Natural killer cell treated with Interleukin-12 subunit alpha and Interleukin-12 subunit beta and Interleukin-15 and Interleukin-18, amount 100 ng/mL, for 72 hours (primary cell): ENCODE measurements at places on chromosomes 12 and 14. TPM values are rescaled to one million over a fixed set of nuclear protein-coding genes. Genes with fewer than 3 reads are reported as not detected.

- no peak for DNase-seq
Measured at GRCh38 chr12:81370456-81370855, 292.6 kb downstream of the ACSS3 start.

DNA sequence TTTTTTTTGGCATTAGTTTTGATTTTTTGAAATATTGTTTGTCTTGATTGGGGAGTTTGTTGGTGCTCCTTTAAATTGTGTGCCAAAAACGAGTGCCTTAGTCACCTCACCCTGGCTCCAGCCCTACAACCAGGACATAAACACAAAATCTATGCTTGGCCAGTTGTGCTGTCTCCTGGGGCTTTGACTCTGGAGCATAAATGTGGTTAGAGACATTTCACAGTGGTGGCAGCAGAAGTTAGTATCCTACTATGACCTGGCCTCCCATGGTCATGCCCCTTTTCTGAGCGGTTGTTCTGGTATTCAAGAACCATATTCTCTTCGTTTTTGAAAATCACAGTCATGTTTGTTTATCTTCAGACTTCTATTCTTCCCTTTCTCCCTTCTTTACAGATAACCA, 70.7 kb upstream of the PSMA6 start:
- no peak for DNase-seq

The ARHGAP9 gene
- 154 TPM for total RNA-seq

- DNase-seq = no peak
Measured at GRCh38 chr12:118463677-118464076, 87.3 kb downstream of the SUDS3 start.

DNA sequence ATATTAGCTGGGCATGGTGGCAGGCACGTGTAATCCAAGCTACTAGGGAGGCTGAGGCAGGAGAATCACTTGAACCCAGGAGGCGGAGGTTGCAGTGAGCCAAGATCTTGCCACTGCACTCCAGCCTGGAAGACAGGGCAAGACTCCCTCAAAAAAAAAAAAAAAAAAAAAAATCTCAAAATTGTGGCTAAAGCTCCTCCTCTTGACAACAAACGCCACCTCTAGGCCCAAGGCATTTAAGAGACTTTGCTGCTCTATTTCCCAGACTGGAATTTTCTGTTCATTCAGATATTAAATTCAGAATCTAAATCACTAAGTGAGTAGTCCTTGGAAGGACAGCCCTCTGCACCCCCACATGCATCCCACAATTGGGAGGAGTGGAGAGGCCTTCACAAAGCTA, 1.4 kb downstream of the ZFYVE1 start:
- no peak for DNase-seq

The ACTR6 gene
- 24.0 TPM for total RNA-seq

The MYF6 gene
- total RNA-seq = not detected

DNA sequence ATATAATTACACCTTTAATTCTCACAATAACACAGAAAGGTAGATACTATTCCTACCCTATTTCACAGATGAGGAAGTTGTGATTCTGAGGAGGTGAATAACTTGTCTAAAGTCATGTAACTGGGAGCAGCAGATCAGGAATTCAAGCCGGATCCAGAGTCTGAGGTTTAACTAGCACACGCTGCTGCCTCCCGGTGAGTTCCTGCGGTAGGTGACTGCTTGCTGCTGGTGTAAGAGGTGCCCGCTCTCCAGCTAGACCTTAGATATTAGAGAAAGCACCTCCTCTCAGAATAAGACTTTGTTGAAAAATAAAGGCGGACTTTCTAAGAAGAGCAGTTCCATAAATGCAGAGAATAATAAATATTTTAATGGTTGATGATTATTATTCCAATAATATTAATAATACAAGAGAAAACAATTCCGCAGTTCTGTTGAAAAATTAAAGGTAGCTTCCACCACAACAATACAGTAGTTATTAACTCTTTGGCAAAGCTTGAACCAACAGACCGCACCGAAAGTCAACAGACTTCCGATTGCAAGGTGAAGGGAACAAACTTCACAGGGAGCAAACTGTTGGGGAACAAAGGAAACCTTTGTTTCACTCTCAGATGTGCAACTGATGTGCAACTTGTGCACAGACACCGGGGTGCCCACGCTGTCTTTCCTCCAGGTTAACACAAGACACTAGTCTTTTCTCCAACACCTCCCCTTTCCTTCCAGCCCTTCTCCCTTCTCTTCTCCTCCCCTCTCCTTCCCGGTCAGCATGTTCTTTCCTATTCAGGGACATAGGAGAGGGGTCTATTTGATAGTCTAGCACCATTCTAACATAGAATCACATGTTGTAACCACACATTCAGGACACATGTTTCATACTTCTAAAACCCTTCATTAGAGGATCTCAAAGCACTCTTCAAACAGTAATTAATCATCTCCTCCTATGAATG, 73.2 kb upstream of the EGLN3 start:
- DNase-seq = no peak

The SETD1B gene
- total RNA-seq = 27.1 TPM

- DNase-seq = no peak
Measured at GRCh38 chr12:30135776-30136175, 352.0 kb upstream of the TMTC1 start.

The ATL1 gene
- 0.62 TPM for total RNA-seq

DNA sequence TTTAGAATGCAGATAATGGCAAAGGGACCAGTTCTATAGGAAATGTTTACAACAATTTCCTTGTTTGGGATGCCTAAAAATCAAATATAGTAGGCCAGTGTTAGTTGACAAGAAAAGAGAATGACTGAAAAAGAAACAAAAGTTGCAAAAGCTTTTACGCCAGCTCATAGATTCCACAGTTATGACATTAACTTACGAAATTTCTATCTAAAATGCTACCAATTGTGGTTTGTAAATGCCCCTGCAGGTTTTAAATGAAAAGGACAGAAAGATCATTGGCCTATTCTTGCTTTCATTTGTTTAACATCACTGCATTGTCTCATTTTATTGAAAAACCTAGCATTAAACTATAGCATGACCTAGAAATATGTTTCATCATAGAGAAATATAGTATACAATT, 345.8 kb downstream of the CCDC91 start:
- DNase-seq = no peak

The RAB15 gene
- 2.1 TPM for total RNA-seq

DNA sequence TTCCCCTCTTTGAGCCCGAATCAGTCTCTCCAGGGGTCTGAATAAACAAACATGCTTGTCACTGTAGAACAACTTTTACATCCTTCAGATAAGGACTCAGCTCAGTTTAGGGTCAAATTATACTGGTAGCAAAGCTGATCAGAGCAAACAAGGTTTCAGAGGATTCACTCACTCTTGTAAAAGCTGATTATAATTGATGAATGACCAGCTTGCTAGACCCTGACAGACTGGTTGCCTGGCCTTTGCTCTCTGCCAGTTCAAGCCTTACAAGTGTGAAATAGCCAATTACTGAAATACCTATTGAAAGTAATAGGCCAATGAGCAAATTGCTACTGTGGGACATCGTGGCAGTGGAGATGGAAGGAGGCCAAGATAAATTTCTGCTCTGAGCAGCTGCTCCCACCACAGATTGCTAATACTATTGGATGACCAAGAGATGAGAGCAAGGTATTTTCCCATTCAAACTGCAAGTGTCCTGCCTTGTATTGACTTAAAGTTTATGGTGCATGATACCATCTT, 177.6 kb downstream of the PDZRN4 start:
- no peak for DNase-seq

The NELL2 gene
- 2.6 TPM for total RNA-seq

GRCh38 chr12:1391722-1392121, 202.7 kb downstream of the FBXL14 start:
- no peak for DNase-seq

GRCh38 chr12:31226639-31227038, 99.3 kb downstream of the SINHCAF start:
- no peak for DNase-seq

GRCh38 chr12:100671396-100672074, 98.1 kb downstream of the GAS2L3 start:
- no peak for DNase-seq

- DNase-seq = no peak
Measured at GRCh38 chr14:104680806-104681688, 8.4 kb upstream of the INF2 start.

DNA sequence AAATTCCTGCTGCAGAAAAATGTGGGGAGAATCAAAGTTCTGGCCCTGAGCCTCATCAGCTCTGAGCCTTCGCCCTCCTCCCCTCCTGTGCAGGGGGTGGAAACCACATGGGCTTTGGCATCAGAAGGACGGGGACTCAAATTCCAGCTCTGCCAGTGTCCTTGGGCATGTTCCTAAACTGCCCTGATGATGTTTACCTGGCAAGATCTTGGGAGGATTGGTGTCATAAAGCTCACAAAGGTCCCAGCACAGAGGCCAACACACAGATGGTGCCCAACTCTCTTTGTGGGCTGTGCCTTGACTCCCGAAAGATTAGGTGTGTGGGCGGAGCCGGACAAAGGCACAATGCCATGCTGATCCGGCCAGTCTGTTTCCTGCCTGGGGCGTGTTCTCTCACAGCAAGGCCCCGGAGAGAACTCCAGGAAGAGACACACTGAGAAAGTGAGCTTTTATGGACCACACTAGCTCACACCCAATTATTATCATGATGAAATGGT, 20.5 kb upstream of the CLMN start:
- no peak for DNase-seq

GRCh38 chr12:1919284-1919683, 832 bp upstream of the CACNA2D4 start:
- DNase-seq = no peak

DNA sequence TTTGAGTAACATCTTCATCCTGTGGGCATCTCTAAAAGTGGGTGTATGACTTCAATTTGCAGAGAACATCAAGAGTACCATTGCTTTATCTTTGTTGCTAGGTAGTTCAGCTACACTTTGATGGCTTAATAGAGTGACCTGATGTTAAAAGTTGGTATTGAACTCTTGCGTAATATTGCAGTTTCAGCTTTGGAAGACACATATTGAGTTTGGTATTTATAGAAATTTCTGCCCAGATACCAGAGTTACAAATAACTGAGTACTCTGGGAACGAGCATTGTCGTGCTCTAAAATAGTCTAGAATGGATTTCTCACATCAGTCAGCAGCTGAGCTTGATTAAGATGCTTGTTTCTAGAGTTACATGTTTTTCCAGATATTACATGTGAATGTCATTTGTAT, 24.8 kb upstream of the AKAP5 start:
- no peak for DNase-seq

GRCh38 chr12:57435293-57435692, 709 bp downstream of the INHBC start:
- DNase-seq = peak; percentile 69

The CLEC6A gene
- total RNA-seq = not detected

DNA sequence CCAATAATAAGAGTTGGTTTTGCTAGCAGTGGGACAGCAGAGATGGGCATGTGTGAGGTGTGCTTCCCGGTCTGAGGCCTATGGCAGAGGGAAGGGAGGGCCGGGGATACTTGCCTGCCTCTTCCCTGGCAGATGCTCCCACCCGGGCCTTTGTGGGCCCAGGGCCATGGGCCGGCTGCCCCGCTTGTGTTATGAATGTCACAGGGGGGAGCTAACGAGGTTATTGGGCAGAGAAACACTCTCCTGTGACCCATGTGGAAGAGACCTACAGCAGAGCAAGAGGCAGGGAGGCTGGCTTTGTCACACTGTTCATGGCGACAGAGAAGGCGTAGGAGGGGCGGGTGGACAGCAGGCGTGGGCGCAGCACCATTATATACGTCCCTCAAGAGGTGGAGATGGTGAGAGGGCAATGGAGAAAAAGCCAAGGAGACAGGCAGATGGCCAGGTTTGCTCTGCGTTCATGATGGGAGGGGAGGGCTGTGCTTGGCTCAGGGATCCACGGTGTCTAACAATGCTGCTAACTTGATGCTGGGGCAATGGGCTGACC, 13.3 kb downstream of the CCND2 start:
- peak; percentile 49 for DNase-seq

The FBLN5 gene
- total RNA-seq = not detected

The PLEKHG7 gene
- not detected for total RNA-seq

GRCh38 chr14:62943202-62943601, 102.1 kb downstream of the KCNH5 start:
- DNase-seq = no peak

- no peak for DNase-seq
Measured at GRCh38 chr12:57739914-57740538, 1.5 kb upstream of the AGAP2 start.

- no peak for DNase-seq
Measured at GRCh38 chr12:111656016-111656415, 29.7 kb downstream of the BRAP start.

The MIA2 gene
- total RNA-seq = 26.1 TPM

The EMP1 gene
- 1.4 TPM for total RNA-seq

The HVCN1 gene
- 3.3 TPM for total RNA-seq

The HHIPL1 gene
- not detected for total RNA-seq

GRCh38 chr12:31002361-31002725, 71.3 kb upstream of the DDX11 start:
- DNase-seq = peak; percentile 5

- no peak for DNase-seq
Measured at GRCh38 chr12:71186571-71187288, 28.9 kb upstream of the TSPAN8 start.

- DNase-seq = no peak
Measured at GRCh38 chr14:96264853-96265252, 8.8 kb downstream of the BDKRB1 start.

DNA sequence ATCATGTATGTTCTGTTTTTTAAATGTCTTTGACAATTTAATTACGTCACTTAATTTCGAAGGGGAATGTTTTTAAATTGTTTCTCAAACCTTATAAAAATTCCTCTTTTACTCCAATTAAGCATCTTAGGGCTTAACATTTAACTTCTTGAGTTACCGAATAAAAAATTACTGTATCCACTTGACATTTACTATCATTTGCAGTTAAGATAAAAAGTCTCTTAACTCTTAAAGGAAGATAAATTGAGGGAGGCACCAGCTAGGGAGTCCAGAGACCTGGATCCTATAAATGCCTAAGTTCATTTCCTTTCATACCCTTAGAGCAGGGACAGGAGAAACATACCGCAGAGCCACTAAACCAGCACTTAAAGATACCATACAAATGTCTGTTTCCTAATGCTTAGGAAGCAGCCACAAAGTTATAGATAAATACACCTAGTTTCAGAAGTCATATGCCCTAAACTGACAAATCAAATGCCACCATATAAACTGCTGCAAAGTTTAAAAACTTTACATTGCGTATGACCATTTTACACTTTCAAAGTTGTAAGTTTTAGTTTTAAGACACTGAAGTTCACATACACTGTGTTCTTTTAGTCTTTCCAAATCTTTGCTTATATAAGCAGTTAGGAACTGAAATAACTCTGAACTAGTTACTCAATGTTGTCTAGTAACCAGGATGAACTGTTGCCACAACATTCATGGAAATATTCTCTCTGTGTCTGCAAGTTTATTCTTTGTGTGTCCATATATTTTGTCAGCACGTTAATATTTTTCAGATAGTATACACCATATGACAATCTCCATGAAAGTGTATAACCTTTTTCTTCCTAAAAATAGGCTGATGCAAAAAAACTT, 71.2 kb downstream of the GALNT4 start:
- no peak for DNase-seq

GRCh38 chr12:69313209-69313608, 35.0 kb upstream of the LYZ start:
- DNase-seq = no peak

- no peak for DNase-seq
Measured at GRCh38 chr12:116303929-116304328, 26.4 kb upstream of the MED13L start.

The SDR9C7 gene
- total RNA-seq = not detected

The TUNAR gene
- total RNA-seq = not detected

The TMPRSS12 gene
- not detected for total RNA-seq
